ENCODE measurements at places on chromosomes 11 and 22.

DNA sequence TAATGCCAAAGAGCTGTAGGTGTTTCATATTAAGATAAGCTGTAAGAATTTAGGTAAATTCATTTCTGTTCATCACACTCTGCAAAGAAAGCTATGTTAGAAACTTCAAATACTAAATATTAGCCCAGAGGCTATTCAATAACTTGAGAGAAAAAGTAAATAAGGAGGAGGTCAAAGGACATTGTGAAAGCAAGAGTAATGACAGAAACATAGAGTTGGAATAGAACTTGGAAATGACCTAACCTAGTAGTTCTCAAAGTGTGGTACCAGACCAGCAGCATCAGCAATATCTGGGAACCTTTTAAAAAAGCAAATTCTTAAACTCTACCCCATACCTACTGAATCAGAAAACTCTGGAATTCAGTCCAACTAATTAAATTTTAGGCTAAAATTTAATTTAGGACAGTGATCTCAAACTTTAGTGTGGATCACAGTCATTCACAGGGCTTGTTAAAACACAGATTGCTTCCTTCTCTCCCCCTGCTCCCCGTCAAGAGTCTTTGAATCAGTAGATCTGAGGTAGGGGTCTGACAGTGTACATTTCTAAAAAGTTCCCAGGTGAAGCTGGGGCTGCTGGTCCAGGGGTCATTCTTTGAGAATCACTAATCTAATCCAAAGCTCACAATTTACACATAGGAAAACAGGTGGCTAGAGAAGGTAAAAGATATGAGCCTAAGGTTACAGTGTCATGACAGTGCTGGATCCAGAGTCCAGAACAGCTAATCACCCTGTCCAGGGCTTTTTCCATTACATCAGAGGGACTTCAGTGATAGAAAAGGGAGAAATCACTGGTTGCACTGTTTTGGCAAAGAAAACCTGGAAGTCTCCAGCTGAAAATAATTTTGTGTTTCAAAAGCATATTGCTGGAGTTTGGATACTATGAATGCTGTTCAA is 241.1 kb downstream of the SOX6 start:
- no peak for DNase-seq

- DNase-seq, result no peak
These were observed 58.4 kb upstream of the PSMA1 start for GRCh38 chr11:14578541-14578956.

- DNase-seq, result no peak
These were observed 7.6 kb upstream of the RBFOX2 start for GRCh38 chr22:36036167-36036624.

GRCh38 chr22:41815716-41816115 is 15.2 kb downstream of the CCDC134 start:
- DNase-seq, result no peak

DNA sequence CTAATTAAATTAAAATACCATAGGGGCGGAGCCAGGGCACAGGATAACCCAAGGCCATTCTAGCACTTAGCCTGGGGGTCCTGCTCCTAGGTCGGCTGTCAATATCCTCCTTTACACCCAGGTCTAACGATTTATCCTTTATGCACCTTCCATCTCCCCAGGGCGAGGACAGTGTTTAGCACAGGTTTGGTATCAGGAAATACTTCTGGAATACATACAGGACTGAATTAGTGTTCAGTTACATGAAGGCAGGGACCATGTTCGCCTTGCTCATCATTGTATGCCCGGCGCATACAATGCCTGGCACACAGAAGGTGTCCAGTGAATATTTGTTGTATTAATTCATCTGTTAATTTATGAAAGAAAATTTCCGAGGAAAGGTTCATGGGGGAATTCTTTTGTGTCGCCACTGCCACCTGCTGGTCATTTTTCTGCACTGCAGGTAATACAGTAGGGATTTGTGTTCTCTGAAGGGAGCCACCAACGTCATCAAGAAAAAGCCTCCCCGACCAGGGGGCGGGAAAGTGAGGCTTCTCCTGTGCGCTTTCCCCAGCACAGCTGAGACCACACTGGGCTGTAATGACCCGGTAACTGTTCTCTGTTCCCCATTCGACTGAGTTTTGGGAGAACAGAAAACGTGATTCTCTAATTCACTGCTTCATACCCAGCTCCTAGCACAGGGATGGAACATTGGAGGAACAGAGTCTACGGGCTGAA is 68.7 kb upstream of the ASPHD2 start:
- peak; percentile 35 for DNase-seq

DNA sequence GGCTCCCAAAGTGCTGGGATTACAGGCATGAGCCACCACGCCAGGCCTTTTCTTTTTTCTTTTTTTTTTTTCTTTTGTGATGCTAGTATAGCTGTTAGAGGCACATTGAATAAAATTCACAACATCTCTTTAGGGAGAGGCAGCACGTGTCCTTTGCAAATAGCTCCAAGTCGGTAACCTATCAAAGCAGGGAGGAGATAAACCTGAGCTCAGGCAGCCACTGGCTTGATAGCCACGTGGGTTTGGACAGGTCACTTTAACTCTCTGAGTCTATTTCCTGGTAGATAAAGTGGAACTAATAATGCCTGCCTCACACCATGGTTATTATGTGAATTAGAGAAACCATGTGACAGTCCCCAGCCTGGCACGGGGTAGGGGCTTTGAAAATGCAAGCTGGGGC is 43.1 kb upstream of the ATXN10 start:
- DNase-seq, result no peak

DNA sequence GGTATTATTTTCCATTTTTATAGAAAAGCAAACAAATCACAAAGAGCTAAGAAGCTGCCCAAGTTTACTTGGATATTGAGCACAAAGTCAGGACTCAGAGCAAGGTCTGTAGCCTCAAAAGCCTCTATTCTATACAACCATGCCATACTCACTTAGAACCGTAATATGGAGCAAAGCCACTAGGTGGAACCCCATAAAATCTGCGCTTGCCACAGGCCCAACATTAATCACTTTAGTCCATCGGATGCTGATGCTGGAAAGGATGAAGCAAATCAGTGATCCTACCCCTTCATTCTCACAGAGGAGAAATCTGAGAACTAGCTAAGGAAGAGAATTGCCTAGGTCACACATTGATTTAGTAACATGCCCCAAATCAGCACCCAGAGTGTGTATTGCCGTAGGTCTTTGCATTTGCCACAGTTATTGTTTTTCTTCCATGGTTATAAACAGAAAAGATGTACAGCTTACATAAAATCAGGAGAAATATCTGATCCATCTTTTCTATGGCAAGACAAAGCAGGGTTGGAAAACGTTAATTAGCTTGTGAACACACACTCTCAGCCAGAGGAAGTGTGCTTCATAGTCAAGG is 56.7 kb upstream of the RAB38 start:
- DNase-seq, result no peak

- DNase-seq, result no peak
These were observed 89.8 kb upstream of the PARVA start for GRCh38 chr11:12287374-12288211.

- DNase-seq, result no peak
These were observed 76.9 kb downstream of the MYO7A start for GRCh38 chr11:77204754-77205466.
